ENCODE measurements at places on chromosomes 6 and 20.
A peak's percentile ranks its signal among the peaks of the same experiment; 100 is the strongest.

- DNase-seq, result no peak
Measured at GRCh38 chr6:35945650-35946025, 24.7 kb upstream of the SRPK1 start.

- DNase-seq, result no peak
Measured at GRCh38 chr6:167583412-167583811, 243.3 kb upstream of the AFDN start.

DNA sequence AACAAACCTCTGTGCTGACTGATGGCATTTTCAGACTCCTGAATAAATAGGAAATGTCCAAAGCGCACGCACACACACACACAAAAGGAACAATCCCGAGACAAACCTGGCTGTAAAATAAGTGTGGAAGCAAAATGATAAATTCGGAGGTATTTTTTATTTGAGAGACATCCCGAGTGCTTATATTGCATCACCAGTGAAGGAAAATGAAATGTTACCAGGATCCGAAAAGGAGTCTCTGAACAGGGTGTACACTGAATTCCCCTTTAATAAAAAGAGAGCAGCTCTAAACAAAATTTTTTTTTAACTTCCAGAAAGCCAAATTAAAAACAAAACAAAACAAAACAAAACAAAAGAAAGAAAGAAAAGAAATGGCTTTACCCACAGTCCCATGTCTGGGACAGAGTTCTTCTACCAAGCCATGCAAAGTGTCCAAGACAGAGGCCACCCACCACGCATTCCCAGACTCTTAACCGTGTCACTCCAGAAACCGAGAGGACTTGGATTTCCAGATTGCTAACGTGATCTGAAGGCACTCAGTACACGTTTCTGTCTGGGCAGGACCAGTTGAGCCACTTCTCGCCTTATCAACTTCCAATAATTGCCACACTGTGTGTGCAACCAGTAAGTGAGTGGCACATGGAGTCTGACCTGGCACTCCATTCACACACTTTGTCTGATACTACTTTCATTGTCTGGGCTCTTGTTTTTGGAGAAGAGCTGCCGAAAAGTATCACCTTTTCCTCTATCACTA lies 817 bp downstream of the ME1 start:
- no peak for DNase-seq

DNA sequence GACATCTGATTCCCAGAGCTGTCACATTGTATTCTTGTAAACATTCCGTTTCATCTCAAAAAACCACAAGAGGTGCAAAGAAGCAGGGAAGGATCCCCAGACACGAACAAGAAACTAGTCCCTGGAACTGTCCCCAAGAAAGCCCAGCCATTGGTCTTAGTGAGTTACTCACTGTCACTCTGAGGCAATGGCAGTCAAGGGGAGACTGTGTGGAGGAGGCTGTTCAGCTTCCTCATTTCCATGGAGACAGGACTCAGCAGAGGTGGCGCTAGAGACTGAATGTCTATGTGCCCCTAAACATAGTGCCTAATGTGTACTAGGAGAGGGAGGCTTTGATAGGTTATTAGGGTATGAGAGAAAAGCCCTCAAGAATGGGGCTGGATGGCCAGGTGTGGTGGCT lies 11.1 kb downstream of the ULBP1 start:
- no peak for DNase-seq

DNA sequence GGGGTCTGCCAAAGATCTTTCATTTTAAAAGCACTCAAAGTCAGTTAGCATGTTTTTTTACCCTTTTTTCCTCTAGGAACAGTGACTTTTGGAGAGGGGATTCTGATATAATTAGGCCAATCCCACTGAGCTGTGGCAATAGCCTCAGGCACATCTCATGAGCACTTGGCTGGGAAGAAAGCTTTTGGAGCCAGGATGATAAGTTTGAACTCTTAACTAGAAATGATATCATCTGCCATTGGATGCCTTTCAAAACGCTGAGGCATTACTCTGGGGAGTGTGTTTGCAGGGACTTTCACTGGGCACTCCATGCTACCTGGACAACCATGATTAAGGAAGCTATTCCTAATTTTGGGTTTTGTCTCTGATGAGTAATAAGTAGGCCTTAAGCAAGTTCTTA lies 3.7 kb downstream of the SCGN start:
- DNase-seq, result no peak

- DNase-seq, result no peak
Measured at GRCh38 chr6:43582911-43583310, 6.9 kb downstream of the POLH start.

DNA sequence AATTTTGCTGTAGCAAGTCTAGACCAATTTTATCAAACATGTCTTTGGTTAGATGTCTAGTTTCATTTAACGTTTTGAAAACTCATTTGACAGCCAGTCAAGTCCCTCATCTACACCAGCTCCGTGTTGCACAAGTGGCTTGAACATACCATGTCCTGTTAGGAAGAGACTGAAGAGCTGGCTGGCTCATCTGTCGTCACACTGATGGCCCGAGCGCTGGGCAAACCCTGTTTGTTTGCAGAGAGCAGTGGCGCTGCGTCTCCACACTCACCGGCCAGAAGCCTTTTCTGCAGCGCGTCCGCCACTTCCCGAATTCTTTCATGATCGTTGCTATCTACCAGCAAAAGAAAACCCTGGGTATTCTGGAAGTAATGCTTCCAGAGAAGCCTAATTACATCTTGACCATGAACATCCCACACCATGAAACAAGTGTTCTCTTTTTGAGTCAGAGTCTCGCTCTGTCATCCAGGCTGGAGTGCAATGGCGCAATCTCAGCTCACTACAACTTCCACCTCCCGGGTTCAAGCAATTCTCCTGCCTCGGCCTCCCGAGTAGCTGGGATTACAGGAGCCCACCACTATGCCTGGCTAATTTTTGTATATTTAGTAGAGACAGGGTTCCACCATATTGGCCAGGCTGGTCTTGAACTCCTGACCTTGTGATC lies 10.7 kb upstream of the TCFL5 start:
- no peak for DNase-seq

GRCh38 chr20:41072190-41072863 lies 43.7 kb downstream of the TOP1 start:
- DNase-seq, result peak; percentile 60

GRCh38 chr20:46350201-46350985 lies 42.1 kb upstream of the CDH22 start:
- DNase-seq, result peak; percentile 57

- DNase-seq, result no peak
Measured at GRCh38 chr20:15708984-15709598, 864.2 kb downstream of the KIF16B start.

- no peak for DNase-seq
Measured at GRCh38 chr6:158279615-158280014, 32.6 kb upstream of the TULP4 start.

DNA sequence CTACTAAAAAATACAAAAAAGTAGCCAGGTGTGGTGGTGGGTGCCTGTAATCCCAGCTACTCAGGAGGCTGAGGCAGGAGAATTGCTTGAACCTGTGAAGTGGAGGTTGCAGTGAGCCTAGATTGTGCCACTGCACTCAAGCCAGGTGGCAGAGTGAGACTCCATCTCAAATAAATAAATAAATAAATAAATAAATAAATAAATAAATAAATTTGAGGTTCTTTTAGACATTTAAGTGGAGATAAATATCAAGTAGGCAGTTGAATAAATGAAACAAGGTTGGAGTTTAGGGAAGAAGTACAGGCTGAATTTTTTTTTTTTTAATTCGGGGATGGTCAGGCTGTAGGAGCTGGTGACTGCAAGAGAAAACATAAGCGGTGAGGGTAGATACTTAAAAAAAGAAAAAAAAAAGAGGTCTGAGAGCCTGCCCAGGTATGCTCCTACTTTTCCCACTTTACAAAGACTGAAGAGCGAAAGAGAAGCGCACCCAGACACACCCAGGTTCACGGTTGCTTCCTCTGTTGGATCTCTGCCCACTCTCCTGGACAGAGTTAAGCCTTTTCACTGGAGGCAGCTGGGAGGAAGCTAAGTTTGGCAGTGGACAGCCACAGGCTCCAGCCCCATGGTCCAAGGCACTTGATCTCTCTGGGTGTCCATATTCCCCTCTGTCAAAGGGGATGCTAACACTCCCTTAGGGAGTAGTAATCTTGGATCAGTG lies 100.9 kb upstream of the PRDM1 start:
- no peak for DNase-seq

GRCh38 chr6:134456226-134456625 lies 138.3 kb upstream of the SGK1 start:
- DNase-seq, result no peak

DNA sequence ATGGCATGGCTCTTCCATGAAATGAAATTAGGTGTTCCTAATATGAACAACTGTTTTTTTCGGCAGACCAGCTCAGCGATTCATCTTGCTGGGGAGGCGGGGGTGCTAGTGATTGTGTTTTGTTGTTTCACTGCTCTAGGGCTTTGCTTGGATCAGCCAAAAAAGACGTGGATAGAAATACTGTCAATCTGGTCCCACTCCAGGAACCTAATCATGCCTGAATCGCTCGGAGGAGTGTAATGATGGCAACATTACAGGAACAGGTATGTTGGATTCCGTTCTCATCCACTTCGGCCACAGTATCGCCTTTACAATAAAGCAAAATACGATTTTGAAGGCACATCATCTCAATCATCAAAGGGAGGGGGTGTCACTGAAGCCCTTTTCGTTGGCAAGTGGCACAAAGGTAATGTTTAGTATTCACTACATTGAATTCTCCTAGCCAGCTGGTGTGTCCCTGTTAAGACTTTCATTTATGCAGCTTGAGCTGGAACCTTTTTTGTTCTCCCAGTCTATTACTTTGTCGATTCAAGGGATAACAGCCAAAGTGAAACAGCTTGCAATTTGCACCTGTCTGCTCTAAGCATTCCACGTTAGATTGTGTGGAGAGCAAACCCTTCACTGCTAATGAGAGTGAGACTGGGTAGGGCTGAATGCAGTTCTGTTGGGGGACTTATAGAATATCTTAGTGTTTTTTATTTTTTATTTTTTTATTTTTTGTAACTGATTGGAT lies 477.7 kb downstream of the TFAP2A start:
- no peak for DNase-seq

- no peak for DNase-seq
Measured at GRCh38 chr20:12311094-12311865, 393.6 kb downstream of the BTBD3 start.

GRCh38 chr6:41555326-41556300 lies 9.4 kb downstream of the FOXP4 start:
- no peak for DNase-seq

GRCh38 chr20:14569641-14570040 lies 232.2 kb upstream of the FLRT3 start:
- no peak for DNase-seq

GRCh38 chr6:85394853-85395538 lies 54.9 kb upstream of the NT5E start:
- DNase-seq, result no peak

- DNase-seq, result no peak
Measured at GRCh38 chr6:145332011-145332410, 403.3 kb downstream of the EPM2A start.

DNA sequence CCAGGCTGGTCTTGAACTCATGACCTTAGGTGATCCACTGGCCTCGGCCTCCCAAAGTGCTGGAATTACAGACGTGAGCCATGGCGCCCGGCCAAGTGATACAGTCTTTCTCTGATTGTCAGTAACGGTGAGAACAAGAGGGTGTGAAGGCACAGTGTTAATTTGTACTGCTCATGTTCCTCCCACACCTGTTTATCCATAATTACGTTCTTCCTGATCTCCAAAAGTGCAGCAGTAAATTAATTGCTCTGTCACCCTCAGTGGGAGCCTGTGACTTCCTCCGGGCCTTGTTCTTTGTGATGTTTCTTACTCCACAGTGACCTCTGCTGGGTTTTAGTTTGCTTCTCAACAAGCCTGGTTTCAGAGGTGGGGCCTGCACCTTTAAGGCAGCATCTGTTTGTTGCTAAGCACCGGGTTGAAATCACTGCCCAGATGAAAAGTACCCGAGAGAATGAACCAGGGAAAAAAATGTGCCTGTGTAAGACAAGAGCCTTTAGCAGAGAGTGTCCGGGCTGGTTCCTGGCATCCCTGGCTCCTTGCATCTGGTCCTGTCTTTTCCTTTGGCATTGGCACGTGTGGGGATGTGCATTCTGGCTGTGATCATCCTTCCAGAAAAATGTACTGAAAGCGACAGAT lies 89.1 kb upstream of the CLDN20 start:
- DNase-seq, result peak; percentile 75

DNA sequence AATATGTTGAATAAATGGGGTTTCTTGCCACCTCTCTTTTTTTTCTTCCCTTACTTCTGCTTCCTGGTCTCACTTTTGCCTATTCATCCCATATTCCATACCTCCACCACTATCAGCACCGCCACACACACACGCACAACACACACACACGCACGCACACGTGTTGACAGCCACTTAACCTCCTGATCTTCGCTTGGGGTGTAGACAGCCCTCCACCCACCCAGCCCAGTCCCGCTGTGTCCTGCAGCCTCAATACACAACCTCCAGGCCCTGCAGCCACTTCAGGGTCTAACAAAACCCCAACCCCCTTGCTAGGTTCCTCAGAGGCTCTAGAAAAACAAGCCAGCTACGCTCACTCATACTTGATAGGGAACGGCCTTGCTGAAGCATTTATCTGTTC lies 72.3 kb downstream of the LINC00237 start:
- no peak for DNase-seq

DNA sequence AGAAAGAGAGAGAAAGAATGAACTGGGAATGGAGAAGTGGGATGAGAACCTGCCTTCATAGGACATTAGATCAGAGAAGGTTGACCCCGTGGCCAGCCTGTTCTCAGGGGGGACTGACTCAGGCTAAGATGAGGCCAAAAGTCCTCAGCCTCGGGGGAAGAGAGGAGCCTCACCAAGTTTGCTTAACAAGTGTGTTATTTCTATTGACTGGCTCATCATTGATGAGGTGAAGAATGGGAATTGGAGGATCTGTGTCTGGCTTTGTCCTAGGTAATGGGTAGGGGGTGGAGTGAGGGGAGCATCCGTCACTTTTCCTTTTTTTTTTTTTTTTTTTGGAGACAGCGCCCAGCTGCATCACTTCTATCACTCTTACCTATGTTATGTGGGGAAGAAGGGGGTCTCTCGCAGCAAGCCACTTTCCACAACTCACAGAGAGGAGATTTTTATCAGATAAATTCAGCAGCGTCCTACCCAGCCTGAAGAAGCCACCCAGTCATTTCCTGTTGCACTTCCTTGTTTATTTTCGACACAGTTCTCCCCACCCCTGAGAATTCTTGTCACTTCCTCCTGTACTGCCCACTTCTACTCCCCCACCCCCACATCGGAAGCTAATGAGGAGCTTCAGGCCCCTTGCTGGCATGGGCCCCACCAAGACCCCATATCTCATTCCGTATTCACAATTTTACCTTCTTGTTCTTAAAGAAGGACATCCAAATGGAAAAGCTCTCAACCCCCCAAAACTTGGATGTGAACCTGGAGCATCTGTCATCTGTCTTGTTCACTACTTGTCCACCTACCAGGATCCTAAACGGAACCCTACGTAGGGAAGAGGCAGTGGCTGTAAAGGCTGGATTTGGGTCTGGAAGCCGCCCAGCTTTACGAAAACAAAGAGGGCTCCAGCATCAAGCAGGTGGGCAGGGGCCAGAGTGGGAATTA lies 2.8 kb upstream of the RNASET2 start:
- no peak for DNase-seq
